ENCODE measurements at places on chromosomes 2 and 18.

- peaks cover 55% of the 10 kb centered on the region for H3K4me1 ChIP-seq
- DNase-seq, result no peak
- no peak overlapping the region for H3K4me3 ChIP-seq
- no peaks in the 10 kb centered on the region for H3K36me3 ChIP-seq
- no peaks in the 10 kb centered on the region for H3K27me3 ChIP-seq
- H3K27ac ChIP-seq, result no peak overlapping the region
These were observed 42.9 kb upstream of the RASGRP3 start for GRCh38 chr2:33433279-33434235.

GRCh38 chr2:216757532-216757931, 62.2 kb upstream of the IGFBP5 start:
- no peak overlapping the region for H3K4me3 ChIP-seq
- H3K36me3 ChIP-seq, result no peaks in the 10 kb centered on the region
- no peaks in the 10 kb centered on the region for H3K4me1 ChIP-seq
- H3K27me3 ChIP-seq, result 0 out of 2 replicates have a peak, but pooled peaks cover 4% of the 10 kb centered on the region

DNA sequence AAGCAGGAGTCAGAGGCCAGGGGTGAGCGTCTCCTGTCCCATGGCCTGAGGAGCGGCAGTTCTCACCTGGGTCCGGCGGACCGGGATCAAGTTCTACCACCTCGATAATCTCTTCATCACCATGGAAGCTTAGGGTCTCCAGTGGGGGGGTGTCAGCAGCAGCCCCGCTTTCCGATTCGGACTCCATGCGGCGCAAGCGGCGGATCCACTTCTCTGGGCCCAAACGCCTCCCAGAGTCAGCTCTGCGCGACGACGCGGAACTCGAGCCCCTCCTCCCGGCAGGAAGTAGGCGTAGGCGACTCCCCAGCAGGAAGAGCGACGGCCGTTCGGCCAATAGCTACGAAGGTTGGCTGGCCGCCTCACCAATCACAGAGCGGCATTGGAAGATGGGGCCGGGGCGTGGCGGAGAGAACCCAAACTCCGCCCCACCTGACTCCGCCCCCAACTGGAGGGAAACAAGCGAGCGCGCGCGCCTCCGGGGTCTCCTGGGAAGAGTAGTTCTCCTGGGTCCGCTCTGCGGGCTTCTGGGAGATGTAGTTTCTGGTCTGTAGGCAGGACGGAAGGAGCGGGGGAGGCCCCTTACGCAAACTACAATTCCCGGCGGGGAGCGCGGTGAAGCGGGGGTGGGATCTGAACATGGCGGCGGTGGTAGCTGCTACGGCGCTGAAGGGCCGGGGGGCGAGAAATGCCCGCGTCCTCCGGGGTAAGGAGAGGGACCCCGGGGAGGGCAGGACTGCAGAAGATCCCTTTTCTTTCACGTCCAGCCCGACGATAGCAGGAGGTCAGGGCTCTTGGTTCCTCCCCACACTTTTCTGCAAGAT, at the start of the genes AAMP and PNKD:
TSS of gene AAMP (minus strand) at position 238 of the 821 bp plus-strand sequence. CDS start at position 187, 51 bp downstream.
TSS of gene PNKD (plus strand) at position 620 of the 821 bp plus-strand sequence. CDS start at position 637, 17 bp downstream.
- peak; percentile 100 for DNase-seq
- no peaks in the 10 kb centered on the region for H3K27me3 ChIP-seq
- H3K27ac ChIP-seq, result no peak within 1 kb of the TSS
- H3K4me3 ChIP-seq, result peak within 1 kb of the TSS; percentile 62
- peaks cover 60% of the 10 kb centered on the region for H3K36me3 ChIP-seq
- peaks cover 22% of the 10 kb centered on the region for H3K4me1 ChIP-seq

DNA sequence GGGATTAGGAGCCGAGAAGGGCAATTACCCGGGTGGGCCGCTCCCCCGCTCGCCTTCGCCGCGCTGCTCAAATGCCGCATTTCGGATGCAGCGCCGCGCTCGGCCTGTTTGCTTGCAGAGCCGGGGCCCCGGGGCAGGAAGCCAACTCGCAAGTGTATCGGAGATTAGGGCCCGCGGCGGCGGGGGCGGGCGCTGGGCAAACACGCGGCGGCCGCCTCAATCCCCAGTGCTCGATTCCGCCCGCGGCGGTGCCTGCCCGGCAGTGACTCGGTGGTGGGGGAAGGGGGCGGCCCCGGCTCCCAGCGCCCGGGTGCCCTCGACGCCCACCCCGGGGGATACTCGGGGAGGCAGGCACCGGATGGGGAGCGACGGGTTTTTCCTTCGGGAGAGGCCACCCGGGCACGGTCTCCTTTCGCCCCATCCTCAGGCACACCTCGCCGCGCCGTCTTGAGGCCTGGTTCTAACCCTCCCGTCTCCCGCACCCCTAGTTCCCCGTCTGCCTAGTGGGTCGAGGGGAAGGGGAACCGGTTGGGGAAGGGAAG, 26.6 kb upstream of the NOTO start:
- H3K27ac ChIP-seq, result no peak overlapping the region
- no peaks in the 10 kb centered on the region for H3K36me3 ChIP-seq
- H3K4me1 ChIP-seq, result peaks cover 22% of the 10 kb centered on the region
- H3K27me3 ChIP-seq, result peaks cover 45% of the 10 kb centered on the region
- H3K4me3 ChIP-seq, result peak overlapping the region; percentile 7
- DNase-seq, result peak; percentile 63

- H3K27me3 ChIP-seq, result 0 out of 2 replicates have a peak, but pooled peaks cover 5% of the 10 kb centered on the region
- DNase-seq, result no peak
- no peak overlapping the region for H3K4me3 ChIP-seq
- H3K27ac ChIP-seq, result no peak overlapping the region
- no peaks in the 10 kb centered on the region for H3K36me3 ChIP-seq
- H3K4me1 ChIP-seq, result no peaks in the 10 kb centered on the region
These were observed 363.5 kb downstream of the GRB14 start for GRCh38 chr2:164257742-164258141.

DNA sequence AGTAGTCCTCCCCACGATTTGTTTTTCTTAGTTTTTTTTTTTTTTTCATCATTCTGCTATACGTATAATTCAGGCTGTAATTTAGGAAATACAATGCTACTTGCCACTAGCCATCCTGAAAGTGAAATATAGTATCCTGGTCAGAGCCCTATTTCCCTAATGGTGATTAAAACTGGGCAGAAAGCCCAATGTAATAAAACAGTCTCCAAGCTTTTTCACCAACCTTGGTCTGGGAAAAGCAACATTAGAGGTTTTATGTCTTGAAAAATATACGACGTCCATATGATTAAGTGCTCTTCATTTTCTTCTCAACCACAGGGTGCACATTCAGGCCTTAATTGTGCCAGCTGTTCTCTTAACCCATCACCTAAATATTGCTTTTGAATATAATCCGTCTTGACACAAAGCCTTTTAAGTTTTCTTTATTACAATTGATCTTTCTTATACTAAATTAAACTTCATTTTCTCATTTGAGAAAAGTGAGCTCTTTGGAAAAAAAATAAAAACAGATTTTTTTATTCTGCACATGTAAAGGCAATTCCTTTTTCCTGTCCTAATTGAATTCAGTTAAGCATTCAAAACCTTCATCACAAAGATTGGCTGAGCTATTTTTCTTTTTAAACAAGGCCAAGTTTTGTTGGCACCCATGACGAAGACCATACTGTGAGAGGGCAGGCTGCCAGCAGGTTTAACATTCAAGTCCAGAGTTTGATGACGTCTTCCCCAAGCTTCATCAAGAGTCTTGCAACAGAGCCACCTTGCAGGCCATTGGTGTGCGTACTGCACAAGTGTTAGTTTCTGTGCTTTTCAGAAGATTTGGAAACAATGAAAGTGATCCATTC, 52.7 kb downstream of the MAP2 start:
- H3K4me3 ChIP-seq, result no peak overlapping the region
- H3K27ac ChIP-seq, result no peak overlapping the region
- no peak for DNase-seq
- H3K4me1 ChIP-seq, result peaks cover 19% of the 10 kb centered on the region

- H3K4me1 ChIP-seq, result peaks cover 17% of the 10 kb centered on the region
- DNase-seq, result no peak
- H3K4me3 ChIP-seq, result no peak overlapping the region
- no peaks in the 10 kb centered on the region for H3K36me3 ChIP-seq
- no peak overlapping the region for H3K27ac ChIP-seq
These were observed 16.4 kb downstream of the SLC16A14 start for GRCh38 chr2:230052299-230052698.

DNA sequence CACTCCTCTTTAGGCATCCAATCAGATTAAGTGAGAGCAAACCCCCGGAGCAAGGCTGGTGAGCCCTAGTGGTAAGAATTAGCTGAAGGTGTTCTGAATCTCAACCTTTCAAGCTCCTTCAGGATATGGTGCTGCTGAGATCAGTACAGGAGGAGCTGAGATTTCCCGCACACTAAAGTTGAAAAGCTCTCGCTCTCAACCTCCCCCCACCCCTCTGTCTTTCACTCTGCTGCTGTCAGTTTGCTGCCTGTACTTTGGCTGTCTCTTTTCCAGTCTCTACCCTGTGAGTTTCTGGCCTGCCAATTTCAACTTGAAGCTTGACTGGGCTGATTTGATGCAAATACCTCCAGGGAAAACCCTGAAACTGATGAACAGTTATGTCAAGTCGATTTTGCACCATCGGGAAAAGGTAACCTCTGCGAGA, 15.7 kb downstream of the ZEB2 start:
- no peak overlapping the region for H3K4me3 ChIP-seq
- no peak overlapping the region for H3K27ac ChIP-seq
- peaks cover 26% of the 10 kb centered on the region for H3K36me3 ChIP-seq
- no peaks in the 10 kb centered on the region for H3K27me3 ChIP-seq
- no peak for DNase-seq

DNA sequence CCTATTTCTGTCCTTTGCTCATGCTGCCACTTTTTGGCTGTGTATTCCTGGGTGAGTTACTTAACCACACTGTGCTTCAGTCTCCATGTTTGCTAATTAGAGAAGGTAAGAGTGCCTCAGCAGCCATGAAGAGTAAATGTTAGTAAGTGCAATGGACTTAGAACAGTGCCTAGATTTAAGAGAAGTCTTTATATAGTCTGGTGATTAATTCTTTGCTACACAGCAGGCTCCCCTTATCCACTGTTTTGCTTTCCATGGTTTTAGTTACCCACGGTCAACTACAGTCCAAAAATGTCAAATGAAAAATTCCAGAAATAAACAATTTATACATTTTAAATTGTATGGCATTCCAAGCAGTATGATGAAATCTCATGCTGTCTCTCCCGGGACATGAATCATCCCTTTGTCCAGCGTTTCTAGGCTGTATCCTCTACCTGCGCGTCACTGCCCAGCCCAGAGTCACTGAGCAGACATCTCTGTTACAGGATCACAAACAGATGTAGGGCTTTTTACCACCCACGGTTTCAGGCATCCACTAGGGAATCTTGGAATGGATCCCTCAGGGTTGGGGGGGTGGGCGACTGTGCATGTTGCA, 91.0 kb downstream of the CTIF start:
- no peak overlapping the region for H3K4me3 ChIP-seq
- peaks cover 73% of the 10 kb centered on the region for H3K36me3 ChIP-seq
- peak overlapping the region; percentile 74 for H3K27ac ChIP-seq
- H3K4me1 ChIP-seq, result peaks cover 69% of the 10 kb centered on the region

DNA sequence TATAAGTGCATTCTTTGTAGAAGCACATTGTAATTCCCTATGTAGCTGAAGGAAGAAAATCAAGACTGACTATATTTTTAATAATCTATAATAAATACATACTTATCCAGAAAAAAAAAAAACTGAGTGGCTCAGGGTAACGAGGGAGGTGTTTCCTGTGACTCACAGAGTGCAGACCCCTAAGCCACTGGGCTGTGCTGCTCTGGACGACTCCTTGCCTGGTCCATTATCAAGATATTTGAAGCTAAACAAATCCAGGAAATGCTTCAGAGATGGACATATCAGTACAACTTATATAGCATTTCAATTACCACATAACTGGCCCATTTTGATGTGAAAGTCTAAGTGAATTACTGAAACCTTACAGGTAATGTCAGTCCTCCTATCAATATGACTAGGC, 80.6 kb downstream of the PIGN start:
- no peaks in the 10 kb centered on the region for H3K36me3 ChIP-seq
- H3K27ac ChIP-seq, result no peak overlapping the region
- H3K4me1 ChIP-seq, result peaks cover 4% of the 10 kb centered on the region
- no peak overlapping the region for H3K4me3 ChIP-seq
- H3K27me3 ChIP-seq, result no peaks in the 10 kb centered on the region
- DNase-seq, result no peak

GRCh38 chr2:134842930-134843490, 4.6 kb downstream of the ACMSD start:
- H3K36me3 ChIP-seq, result no peaks in the 10 kb centered on the region
- no peak for DNase-seq
- H3K27me3 ChIP-seq, result no peaks in the 10 kb centered on the region
- no peak overlapping the region for H3K4me3 ChIP-seq
- no peaks in the 10 kb centered on the region for H3K4me1 ChIP-seq

DNA sequence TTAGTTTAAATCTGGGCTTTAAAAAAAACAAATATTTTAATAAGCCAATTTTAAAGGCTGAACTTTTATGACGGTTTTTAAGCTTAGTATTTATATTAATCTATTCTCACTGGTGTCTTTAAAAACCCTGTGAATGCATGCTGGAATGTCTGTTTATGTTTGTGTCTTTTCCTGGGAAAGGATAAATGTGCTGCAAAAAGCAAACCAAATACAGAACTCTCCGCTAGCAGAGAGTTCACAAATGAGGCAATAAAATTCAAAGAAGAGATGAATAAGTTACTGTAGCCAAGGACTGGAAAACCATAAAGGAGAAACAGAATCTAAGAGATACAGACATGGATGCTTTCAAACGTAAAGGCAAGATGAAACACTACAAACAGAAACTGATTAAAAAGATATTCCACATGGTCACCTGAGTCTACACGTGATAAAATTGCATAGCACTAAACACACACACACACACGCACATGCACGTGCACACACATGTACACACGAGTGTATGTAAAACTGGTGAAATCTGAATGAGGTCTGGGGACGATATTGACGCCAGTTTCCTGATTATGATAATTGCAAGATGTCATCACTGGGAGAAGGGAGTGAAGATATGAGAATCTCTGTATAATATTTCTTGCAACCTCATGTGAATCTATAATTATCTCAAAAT, 4.5 kb downstream of the TWIST2 start:
- H3K27ac ChIP-seq, result peak overlapping the region; percentile 28
- H3K4me1 ChIP-seq, result peaks cover 32% of the 10 kb centered on the region

DNA sequence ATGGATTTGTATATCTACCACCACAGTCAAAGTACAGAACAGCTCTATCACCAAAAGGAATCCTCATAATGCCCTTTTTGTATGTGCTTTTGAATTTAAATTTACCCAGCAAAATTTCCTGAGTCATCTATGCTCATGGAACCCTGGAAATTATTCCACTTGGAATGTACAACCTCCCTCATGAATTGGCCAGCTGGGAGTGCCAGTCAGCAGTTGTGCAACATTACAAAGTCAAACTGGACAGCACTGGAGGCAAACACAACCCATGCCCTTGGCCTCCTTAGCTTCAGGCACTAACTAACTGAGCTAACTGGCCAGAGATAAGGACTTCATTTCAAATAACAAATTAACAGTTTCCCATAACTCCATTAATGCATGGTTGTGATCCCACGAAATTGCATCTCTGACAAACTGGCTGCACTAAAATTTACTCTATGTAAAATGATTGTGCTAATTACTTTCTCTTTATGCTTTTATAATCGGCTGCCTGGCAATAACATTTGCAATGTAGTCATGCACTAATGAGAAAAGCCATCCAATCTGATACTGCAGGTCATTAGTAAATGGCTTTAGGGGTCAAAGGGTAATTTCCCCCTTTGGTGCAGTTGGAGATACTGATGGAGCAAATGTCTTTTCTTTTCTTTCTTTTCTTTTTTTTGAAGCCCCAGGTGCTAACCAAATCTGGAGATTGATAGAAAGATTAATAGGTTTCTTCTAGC, 270.5 kb downstream of the ACTR3 start:
- no peak overlapping the region for H3K27ac ChIP-seq
- H3K4me1 ChIP-seq, result no peaks in the 10 kb centered on the region
- H3K36me3 ChIP-seq, result no peaks in the 10 kb centered on the region
- H3K4me3 ChIP-seq, result no peak overlapping the region
